NCI-H345 (cell line): ENCODE measurements at places on chromosomes 6 and 20.

DNA sequence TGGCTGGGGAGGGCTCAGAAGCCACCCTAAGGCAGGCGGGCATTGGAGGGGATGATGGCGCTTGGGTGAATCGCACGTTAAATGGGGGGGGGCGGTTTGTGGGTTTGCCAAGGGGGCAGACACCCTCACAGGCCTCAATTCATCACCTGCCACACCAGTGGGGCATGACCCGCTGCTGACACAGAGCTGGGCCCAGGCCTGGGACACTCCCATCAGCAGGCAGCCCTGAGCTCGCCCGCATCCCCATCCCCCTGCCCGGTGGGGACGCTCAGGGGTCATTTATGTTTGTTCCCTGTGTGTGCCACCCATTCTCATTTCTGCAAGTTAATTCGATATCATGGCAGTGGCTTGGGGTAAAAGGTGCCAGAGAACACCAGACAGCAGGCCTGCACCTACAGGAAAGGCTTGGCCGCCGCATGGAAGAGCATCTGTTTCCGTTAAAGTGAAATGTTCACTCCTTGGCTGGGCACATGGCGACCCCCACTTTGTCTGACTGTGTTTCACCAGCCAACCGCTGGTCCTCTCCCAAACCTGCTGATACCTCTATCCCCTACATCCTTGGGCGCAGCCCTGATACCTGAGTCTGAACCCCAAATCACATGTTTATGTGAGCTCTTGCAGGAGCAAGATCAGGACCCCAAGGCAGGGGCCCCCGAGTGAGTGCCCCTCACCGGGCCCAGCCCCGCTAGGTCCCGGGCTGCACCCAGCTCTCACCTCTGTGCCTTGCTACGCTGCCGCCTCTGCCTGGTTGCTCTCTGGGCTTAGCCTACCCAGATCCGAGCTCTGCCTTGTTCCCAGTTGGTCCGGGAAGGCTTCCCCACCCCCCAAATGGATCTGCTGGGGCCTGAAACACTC lies 248.8 kb downstream of the TAF4 start:
- DNase-seq: no peak

- DNase-seq: no peak
These were observed 99.1 kb downstream of the TFAP2A start for GRCh38 chr6:10315658-10316372.

DNA sequence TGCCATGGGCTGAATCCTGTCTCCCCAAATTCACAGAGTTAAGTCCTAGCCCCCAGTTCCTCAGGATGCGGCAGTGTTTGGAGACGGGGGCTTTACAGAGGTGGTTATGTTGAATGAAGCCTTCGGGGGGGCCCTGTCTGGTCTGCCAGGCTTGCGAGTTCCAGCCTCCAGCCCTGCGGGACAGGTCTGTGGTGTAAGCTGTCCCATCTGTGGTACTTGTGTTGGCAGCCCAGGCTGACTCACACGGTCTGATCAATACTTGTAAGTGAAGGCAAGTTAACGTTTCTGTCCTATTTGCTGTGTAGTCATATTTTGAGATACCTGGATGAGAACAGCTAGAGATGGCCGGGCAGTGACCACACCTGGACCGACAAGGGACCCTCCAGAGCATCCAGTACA lies 51.8 kb upstream of the GPR31 start:
- no peak for DNase-seq

DNA sequence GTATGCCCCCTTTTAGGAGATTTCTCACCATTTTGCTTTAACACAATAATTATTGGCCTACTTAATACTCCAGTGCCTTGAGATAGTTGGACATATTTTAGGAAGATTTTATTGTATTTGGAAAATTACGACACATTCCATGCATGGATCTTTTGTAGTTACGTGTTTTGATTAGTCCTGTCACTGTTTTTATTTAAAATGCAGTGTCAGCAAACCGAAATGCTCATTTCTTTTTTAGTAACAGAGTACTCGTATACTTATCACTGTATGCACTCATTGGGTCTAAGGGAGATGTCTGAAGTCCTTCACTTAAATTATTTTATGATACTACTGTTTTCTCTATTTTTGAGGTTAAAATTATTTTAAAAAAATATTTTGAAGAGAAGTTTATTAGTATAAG lies 153.8 kb downstream of the QKI start:
- no peak for DNase-seq

DNA sequence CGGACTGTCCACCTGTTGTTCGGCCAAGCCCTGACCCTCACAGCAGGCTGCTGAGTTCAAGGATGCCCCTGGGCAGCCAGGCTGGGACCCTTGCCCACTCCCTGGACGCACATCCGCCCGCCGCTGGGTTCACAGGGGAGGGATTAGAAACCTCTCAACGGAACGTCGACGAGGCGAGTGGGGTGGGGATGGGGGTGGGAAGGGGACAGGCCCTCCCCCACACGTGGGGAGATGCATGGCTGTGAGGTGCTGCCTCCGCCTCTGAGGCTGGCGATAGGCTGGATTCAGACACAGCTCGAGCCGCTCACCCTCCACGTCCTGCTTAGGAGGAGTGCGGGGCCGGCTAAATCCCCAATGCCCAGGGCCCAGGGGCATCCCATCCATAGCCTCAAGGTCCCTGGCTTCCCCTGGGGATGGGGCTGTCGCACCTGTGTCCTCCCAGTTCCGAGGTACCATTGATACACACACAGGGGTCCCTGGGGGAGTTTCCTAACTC lies 90.6 kb upstream of the BHLHE23 start:
- DNase-seq: no peak

GRCh38 chr6:131654326-131654725 lies 17.2 kb downstream of the ENPP3 start:
- no peak for DNase-seq

DNA sequence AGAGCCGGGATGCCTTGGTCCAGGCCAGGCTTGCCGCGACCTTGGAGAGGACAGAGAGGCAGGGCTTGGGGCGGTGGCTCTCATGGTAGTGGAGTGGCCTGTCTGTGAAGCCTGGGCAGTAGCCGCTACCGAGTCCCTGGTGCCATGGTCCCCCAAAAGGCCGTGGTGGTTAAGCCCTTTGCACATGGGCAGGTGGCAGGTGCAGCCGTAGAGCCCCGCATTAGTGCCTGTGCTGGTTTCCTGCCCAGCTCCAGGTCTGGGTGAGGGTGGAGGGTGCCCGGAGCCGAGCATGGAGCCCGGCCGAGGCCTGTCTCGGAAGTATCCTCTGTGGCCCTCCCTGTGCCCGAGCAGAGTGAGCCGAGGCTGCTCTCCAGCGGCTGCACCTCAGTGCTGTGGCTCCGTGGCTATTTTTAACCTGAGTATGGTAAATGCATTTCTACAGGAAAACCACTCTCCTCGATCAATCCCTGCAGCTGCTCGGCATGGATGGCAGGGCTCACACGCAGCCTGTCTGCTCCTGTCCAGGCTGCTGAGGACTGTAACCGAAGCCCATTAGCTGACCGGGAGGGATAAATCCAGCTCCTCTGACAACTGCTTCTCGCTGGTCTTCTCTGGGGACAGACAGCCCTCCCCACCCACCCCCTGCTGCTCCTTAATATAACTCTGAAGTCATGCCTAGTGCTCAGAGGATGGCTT lies 36.3 kb upstream of the GATA5 start:
- DNase-seq: no peak

- no peak for DNase-seq
These were observed 103.4 kb upstream of the RALGAPA2 start for GRCh38 chr20:20815711-20816455.

GRCh38 chr6:66808771-66809170 lies 1101.7 kb upstream of the EYS start:
- DNase-seq: no peak

DNA sequence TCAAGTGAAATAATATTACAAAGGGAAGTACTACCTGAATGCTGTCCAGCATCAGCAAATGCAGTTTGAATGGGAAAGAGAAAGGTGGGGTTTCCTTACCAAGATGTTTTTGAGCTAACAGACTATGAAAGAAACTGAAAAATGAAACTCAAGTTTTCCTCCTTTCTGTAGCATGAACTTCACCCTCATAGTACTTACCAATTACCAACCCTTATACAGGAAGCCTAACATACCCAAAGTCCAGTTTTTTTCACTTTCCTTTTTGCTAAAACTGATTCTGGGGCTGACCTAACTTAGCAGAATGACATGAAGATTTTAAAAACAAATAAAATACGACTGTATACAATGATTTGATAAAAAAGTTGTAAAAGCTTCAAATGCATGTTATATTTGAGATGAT lies 5.2 kb downstream of the ZNFX1 start:
- no peak for DNase-seq

- DNase-seq: no peak
These were observed 670.9 kb downstream of the QKI start for GRCh38 chr6:164085091-164086075.

GRCh38 chr6:152117156-152118133 lies 310.0 kb downstream of the ESR1 start:
- no peak for DNase-seq

DNA sequence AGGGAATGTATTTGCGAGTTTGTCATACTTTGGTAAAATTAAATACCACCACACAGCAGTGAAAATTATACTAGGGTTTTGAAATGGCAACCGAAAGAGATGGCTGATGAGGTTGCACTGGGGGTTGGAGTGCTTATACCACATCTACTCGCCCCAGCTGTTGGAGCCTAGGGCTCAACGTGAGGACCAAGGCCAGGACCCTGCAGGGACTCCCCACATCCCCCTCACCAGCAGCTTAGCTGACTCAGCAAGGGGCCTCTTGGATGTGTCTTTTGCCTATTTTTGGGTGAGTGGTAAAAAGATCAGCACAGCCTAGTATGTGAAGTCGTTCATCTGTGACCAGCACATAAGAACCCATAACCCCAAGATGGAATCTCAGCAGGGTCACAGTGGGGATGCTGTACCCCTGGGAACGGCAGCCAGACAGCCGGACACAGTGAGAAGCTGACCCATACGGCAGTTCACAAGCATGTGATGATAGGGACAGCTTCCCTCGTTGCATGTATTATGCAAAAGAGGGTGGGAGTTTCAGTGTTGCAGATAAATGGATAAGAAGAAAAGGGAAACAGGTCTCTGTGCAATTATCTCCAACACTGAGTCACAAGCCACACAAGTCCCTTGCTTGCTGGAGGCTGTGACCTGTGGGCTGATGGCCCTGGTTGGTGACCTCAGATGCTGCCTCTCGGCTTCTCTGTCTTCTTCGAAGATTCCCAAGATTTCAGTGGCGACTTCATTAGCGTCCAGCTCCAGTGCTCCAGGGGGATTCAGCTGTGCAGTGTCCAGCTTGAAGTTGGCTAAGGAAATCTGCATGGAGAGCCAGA lies 20.9 kb upstream of the SPO11 start:
- DNase-seq: no peak
